ENCODE measurements at places on chromosomes 13 and 19.

- no peak for DNase-seq
Observed at GRCh38 chr13:50693727-50694126, 149.8 kb downstream of the DLEU7 start.

GRCh38 chr19:35040826-35041547 lies 534 bp upstream of the HPN start:
- DNase-seq = no peak

DNA sequence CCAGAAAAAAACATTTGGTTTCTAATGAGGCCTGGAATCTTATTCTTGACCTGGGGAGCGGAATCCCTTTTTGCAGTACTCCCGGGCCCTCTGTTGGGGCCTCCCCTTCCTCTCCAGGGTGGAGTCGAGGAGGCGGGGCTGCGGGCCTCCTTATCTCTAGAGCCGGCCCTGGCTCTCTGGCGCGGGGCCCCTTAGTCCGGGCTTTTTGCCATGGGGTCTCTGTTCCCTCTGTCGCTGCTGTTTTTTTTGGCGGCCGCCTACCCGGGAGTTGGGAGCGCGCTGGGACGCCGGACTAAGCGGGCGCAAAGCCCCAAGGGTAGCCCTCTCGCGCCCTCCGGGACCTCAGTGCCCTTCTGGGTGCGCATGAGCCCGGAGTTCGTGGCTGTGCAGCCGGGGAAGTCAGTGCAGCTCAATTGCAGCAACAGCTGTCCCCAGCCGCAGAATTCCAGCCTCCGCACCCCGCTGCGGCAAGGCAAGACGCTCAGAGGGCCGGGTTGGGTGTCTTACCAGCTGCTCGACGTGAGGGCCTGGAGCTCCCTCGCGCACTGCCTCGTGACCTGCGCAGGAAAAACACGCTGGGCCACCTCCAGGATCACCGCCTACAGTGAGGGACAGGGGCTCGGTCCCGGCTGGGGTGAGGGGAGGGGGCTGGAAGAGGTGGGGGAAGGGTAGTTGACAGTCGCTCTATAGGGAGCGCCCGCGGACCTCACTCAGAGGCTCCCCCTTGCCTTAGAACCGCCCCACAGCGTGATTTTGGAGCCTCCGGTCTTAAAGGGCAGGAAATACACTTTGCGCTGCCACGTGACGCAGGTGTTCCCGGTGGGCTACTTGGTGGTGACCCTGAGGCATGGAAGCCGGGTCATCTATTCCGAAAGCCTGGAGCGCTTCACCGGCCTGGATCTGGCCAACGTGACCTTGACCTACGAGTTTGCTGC lies at the start of gene ICAM4:
Gene ICAM4 (plus strand): TSS at position 153 of the 935 bp plus-strand sequence. CDS start 58 bp downstream, at position 211.
- DNase-seq = no peak

- peak; percentile 17 for DNase-seq
Observed at GRCh38 chr19:38838208-38838985, 6.8 kb upstream of the ECH1 start.

DNA sequence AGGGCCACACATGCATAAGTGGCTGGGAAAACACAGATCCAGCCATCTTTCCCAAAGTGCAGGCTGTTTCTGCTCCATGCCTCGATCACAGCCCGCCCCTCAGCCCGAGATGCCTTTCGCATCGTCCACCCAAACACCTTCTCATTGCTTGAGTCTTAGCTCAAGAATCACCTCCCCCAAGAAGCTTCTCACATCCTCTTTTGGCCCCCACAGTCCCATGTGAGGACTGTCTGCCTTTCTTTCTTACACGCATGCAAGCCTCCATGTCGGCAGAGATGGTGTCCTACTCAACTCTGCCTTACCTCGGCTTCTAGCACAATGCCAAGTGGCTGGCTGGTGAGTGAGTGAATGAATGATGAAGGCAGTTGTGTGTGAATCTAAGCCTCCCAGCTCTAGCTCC lies 18.1 kb upstream of the GSX1 start:
- no peak for DNase-seq

- DNase-seq = no peak
Observed at GRCh38 chr13:81021284-81021840, 680.4 kb upstream of the SPRY2 start.

GRCh38 chr13:24127116-24127631 lies 33.3 kb upstream of the SPATA13 start:
- DNase-seq = no peak

- no peak for DNase-seq
Observed at GRCh38 chr13:114106991-114107685, 25.3 kb downstream of the RASA3 start.

GRCh38 chr13:110418944-110419343 lies 111.9 kb downstream of the COL4A2 start:
- no peak for DNase-seq

GRCh38 chr19:58183817-58184215 lies 955 bp downstream of the ZNF274 start:
- DNase-seq = no peak

Data from activated T-helper 1 cell treated with Interleukin-2 at 50 U/mL for 16 hours (primary cell).